ENCODE measurements at places on chromosomes 2 and 18.

GRCh38 chr2:56021579-56021978 lies 98.0 kb upstream of the EFEMP1 start:
- no peak overlapping the region for H3K27ac ChIP-seq
- no peaks in the 10 kb centered on the region for H3K36me3 ChIP-seq
- H3K4me1 ChIP-seq, result no peaks in the 10 kb centered on the region
- no peak overlapping the region for H3K4me3 ChIP-seq
- H3K27me3 ChIP-seq, result peaks cover 5% of the 10 kb centered on the region
- DNase-seq, result no peak

GRCh38 chr2:37664231-37664643 lies 7.2 kb downstream of the CDC42EP3 start:
- no peaks in the 10 kb centered on the region for H3K27me3 ChIP-seq
- no peak for DNase-seq
- H3K27ac ChIP-seq, result no peak overlapping the region
- H3K36me3 ChIP-seq, result no peaks in the 10 kb centered on the region
- no peak overlapping the region for H3K4me3 ChIP-seq

DNA sequence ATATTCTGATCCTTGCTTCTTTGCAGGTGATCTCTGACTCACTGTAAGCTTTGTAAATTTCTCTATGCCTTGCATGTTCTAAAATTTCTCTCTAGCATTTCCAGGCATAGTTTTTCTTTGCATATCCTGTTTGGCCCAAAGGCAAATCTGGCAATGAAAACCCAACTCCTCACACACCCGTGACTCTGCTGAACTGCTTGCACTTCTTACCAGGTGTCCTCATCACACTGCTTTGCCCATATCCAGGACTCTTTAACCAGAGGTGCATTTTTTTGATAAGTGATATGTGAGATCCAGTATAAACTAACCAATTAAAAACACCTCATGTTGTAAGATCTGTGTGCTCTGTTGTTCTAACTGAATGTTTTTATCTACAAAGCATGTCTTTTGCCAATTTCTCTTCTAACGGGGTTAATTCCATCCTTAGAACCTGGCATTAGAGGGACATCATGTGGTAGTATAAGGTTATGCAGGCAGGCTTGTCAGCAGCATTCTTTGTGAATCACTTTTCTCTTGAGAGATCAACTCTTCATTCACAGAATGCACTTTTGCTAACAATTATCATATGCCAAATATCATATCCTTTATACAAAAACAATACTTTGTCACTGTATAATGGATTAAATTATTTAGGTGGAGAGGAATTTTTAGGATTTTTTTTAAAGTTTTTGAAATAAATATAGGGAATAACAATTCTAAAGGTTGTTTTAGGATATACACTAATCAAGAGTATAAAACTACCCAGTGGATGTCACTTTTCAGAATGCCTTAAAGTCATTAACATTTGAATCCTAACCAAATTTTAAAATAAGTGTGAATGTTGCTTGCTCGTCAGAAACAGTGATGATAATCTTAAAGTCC lies 20.8 kb upstream of the TMX3 start:
- H3K27ac ChIP-seq, result no peak overlapping the region
- H3K27me3 ChIP-seq, result no peaks in the 10 kb centered on the region
- no peaks in the 10 kb centered on the region for H3K4me1 ChIP-seq

- DNase-seq, result no peak
- no peaks in the 10 kb centered on the region for H3K4me1 ChIP-seq
- H3K4me3 ChIP-seq, result no peak overlapping the region
Observed at GRCh38 chr2:120979921-120980320, 244.3 kb downstream of the GLI2 start.

- peaks cover 10% of the 10 kb centered on the region for H3K4me1 ChIP-seq
- H3K27me3 ChIP-seq, result no peaks in the 10 kb centered on the region
- no peaks in the 10 kb centered on the region for H3K36me3 ChIP-seq
- no peak overlapping the region for H3K27ac ChIP-seq
- no peak for DNase-seq
- no peak overlapping the region for H3K4me3 ChIP-seq
Observed at GRCh38 chr2:26628561-26629345, 12.4 kb downstream of the CIB4 start.

GRCh38 chr2:53629501-53629900 lies 138.1 kb upstream of the CHAC2 start:
- H3K27ac ChIP-seq, result no peak overlapping the region
- H3K36me3 ChIP-seq, result no peaks in the 10 kb centered on the region
- H3K4me3 ChIP-seq, result no peak overlapping the region
- DNase-seq, result no peak

- no peaks in the 10 kb centered on the region for H3K36me3 ChIP-seq
- no peak for DNase-seq
- peaks cover 18% of the 10 kb centered on the region for H3K4me1 ChIP-seq
- no peaks in the 10 kb centered on the region for H3K27me3 ChIP-seq
- no peak overlapping the region for H3K4me3 ChIP-seq
Observed at GRCh38 chr2:20213651-20214565, 11.0 kb downstream of the SDC1 start.

DNA sequence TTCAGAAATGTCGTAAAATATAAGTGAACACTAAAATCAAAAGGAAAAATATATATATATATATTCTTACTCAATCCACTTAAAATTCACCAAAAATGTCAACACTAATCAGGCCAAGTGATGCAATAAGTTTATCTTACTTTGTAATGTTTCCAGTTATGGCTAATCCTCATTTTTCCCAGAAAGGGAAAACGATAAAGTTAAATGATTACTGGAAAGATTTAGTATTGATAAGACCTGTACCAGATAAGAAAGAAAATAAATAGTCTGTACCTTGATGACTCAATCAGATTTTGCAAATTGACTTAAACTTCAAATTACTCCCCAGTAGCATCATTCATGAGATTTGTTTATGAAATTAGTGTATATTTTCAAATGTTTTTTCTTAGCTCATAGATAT lies 407.0 kb downstream of the LRP1B start:
- DNase-seq, result no peak
- H3K27ac ChIP-seq, result no peak overlapping the region
- H3K27me3 ChIP-seq, result no peaks in the 10 kb centered on the region
- H3K4me1 ChIP-seq, result no peaks in the 10 kb centered on the region
- H3K36me3 ChIP-seq, result no peaks in the 10 kb centered on the region
- no peak overlapping the region for H3K4me3 ChIP-seq

DNA sequence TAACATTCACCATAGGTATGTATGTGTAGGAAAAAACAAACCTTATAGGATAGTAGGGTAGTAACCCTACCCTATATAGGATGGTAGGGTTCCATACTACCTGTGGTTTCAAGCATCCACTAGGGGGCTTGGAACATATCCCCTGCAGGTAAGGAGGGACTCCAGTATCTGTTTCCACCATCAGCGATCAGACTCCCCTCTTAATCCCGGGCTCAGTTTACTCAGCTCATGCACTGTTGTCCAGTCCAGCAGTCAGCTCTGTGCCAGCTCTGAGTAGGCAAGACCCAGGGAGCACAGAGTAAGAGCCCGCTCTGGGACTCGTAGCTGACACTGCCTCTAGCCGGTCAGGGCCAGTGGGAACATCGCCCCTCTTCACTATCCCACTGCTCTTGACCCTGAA lies 61.7 kb downstream of the MEX3C start:
- H3K27ac ChIP-seq, result no peak overlapping the region
- no peak for DNase-seq
- no peaks in the 10 kb centered on the region for H3K4me1 ChIP-seq
- no peaks in the 10 kb centered on the region for H3K36me3 ChIP-seq

- no peak overlapping the region for H3K27ac ChIP-seq
- H3K4me1 ChIP-seq, result no peaks in the 10 kb centered on the region
- H3K4me3 ChIP-seq, result no peak overlapping the region
- no peak for DNase-seq
Observed at GRCh38 chr2:43370146-43370545, 143.7 kb upstream of the ZFP36L2 start.

GRCh38 chr2:238668426-238668825 lies 179.5 kb upstream of the TWIST2 start:
- no peak for DNase-seq
- no peaks in the 10 kb centered on the region for H3K4me1 ChIP-seq
- H3K27me3 ChIP-seq, result no peaks in the 10 kb centered on the region
- H3K36me3 ChIP-seq, result no peaks in the 10 kb centered on the region
- no peak overlapping the region for H3K4me3 ChIP-seq

GRCh38 chr18:61847164-61847791 lies 45.5 kb downstream of the RNF152 start:
- H3K4me1 ChIP-seq, result no peaks in the 10 kb centered on the region
- H3K4me3 ChIP-seq, result no peak overlapping the region
- H3K27me3 ChIP-seq, result no peaks in the 10 kb centered on the region
- H3K27ac ChIP-seq, result no peak overlapping the region
- H3K36me3 ChIP-seq, result no peaks in the 10 kb centered on the region
- DNase-seq, result no peak

DNA sequence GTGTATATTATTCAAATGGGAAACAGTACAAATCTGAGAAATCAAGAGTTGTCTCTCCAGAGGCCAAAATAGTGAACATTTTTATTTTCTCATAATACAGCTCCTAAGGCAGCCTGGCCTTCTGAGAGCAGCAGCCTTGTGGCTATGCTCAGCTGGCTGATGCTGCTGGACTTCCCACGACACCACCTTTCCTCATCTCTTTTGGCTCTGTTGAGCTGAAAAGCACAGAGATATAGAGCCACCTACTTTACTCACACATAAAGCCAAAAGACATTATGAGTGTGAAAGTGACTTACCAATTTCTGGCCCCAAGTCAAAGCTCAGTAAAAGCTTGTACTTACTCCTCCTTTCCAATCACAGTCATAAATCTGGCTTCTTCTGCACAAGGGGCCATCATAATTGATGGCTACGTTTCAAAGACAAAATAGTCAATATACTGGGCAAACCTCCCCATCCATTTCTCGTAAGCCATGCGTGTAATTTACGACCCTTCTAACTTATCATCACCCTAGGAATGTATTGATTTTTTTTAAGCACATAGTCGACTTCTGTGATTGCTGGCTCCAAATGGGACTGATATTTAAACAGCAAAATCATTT lies 18.6 kb upstream of the REG3A start:
- no peaks in the 10 kb centered on the region for H3K36me3 ChIP-seq
- DNase-seq, result no peak
- H3K4me3 ChIP-seq, result no peak overlapping the region
- H3K4me1 ChIP-seq, result no peaks in the 10 kb centered on the region
- H3K27me3 ChIP-seq, result no peaks in the 10 kb centered on the region

DNA sequence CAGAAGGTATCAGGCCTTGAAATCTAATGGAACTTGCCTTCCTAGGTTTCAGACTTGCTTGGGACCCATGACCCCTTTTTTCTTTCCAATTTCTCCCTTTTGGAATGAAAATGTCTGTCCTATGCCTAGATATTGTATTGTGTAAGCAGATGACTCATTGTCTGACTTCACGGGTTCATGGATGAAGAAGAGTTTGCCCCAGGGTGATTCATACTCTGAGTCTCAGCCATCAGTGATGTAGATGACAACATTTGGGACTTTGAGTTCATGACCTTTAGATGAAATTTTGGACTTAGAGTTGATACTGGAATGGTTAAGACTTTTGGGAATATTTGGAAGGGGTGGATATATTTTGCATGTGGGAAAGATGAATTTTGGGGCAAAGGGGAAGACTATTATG lies 11.2 kb upstream of the SCYGR5 start:
- no peaks in the 10 kb centered on the region for H3K27me3 ChIP-seq
- H3K4me1 ChIP-seq, result no peaks in the 10 kb centered on the region
- no peaks in the 10 kb centered on the region for H3K36me3 ChIP-seq
- no peak overlapping the region for H3K27ac ChIP-seq
